ENCODE measurements at places on chromosomes 3 and 15.

DNA sequence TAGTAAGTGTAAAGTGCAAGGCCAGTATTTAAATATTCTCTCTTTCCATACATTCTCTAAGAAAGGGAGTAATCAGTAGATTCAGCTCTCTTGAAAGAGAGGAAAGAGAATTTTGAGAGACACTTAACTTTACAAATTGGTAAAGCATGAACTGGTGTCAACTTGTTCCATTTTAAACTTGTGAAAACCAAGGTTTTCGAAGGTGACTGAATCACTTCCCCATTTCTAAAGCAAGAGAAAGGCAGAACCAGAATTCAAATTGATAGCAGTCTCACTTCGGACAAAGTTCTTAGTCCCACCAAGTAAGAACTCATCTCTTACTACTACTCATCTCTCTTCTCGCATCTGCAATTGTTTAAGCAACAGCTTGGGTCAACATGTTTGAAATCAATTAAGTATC lies 22.4 kb downstream of the TJP1 start:
- DNase-seq = no peak

- no peak for DNase-seq
Observed at GRCh38 chr3:141178551-141178950, 53.1 kb upstream of the PXYLP1 start.

DNA sequence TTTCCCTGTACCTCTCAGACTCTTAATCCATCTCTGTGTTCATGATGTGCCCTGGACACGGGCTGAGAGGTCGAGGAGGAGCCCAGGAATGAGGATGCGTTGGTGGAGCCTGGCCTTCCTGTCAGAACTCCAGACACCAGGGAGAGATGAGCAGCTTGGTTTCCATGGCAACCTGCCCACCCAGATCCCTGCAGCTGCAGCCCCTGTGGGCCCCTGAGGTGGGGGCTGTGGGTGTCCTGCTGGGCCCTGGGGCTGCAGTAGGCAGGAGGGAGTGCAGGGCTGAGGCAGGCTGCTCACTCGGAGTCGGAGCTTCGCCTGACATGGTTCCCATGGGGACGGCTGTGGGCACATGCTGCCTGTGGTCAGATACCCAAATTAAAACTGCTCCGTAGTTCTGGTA lies 7.7 kb upstream of the SCN10A start:
- DNase-seq = no peak

GRCh38 chr3:106969596-106969995 lies 407.6 kb upstream of the CCDC54 start:
- DNase-seq = no peak

GRCh38 chr15:48617619-48618018 lies 27.9 kb downstream of the FBN1 start:
- DNase-seq = no peak

DNA sequence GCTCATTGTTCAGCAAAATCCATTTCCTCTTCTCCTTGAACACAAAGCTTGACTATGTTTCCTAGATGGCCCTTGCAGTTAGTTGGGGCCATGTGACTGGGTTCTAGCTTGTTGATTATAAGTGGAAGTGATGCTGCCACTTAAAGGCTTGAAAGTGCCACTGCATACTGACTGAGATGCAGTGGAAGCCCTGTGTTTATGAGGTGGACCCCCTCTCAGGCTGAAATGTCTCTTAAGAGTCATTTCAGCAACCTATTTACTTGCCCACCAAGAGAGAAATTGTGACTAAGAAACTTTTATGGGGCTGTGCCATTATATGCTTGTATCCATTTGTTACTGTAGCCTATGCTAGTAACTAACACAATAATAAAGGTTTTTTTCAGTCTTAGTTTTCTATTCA lies 8.4 kb upstream of the ANP32A start:
- peak; percentile 53 for DNase-seq

GRCh38 chr3:194158942-194159439 lies 23.0 kb downstream of the HES1 start:
- DNase-seq = no peak

- DNase-seq = no peak
Observed at GRCh38 chr15:66359740-66360139, 3.3 kb upstream of the TIPIN start.

GRCh38 chr3:49401766-49402165 lies 10.0 kb downstream of the RHOA start:
- DNase-seq = no peak

DNA sequence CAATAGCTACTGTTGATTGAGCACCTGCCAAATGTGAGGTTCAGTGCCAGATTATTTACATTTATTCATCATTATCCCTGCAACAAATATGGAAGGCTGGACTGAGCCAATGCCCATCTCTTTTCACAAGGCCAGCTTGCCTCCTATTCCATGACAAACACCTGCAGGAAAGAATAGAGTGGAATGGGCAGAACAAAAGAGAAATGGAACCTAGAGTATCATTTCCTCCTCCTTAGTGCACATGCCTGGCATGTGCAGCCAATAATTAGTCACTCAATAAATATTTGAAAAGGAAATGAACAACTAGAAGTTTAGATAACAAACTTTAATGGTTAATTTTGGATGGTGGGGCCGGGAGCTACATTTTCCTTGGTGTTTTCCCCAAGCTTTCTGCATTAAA lies 61.4 kb upstream of the MYRIP start:
- no peak for DNase-seq

- DNase-seq = no peak
Observed at GRCh38 chr3:29057326-29057725, 223.5 kb upstream of the RBMS3 start.

GRCh38 chr3:115699706-115700105 lies 76.4 kb downstream of the GAP43 start:
- DNase-seq = no peak

DNA sequence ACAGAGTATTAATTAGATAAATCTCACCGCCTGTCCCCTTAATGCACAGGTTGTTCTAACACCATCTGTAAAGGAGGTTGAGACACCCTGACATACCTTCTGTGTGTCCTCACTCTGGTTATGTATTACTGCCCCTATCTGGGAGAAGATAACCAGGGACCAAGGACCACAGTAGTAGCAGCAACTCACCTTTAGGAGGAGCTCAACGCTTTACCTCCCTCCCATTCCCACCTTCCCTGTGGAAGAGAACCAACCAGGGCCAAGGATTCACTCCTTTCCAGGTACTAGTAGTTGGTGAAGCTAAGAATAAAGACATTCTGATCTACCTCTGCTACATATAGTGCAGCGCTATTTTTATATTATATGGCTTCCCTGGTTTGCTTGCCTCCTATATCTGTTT lies 232.6 kb downstream of the MEX3B start:
- no peak for DNase-seq

GRCh38 chr15:77533578-77534430 lies 98.9 kb downstream of the LINGO1 start:
- DNase-seq = no peak

DNA sequence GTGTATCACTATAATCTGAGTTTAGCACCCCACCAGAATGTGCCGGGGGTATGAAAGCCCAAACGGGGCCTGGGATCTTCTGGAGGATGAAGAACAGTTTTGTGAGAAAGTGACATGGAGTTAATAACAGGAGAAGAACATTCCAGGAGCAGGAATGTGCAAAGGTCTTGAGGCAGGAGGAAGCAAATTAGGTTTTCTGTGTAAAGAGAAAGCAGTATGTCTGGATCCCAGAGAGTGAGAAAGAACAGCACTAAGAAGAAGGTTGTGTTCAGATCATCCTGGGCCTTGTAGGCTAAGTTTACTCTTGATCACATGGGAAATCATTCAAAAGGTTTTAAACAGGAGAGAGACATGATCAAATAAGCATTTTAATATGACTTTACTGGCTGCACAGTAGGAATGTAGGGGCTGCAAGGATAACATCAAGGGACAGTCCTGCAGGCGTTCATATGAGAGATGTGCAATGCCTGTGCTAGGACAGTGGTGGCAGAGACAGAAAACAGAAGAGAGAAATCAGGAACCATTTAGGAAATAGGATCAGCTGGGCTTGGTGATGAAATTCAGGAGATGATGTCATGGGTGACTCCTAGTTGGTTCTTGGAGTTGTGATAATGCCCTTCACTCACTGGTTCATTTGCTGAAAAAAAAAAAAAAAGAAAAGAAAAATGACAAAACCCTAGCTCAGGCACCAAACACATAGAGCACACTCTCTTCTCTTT lies 113.5 kb downstream of the TNIK start:
- no peak for DNase-seq

DNA sequence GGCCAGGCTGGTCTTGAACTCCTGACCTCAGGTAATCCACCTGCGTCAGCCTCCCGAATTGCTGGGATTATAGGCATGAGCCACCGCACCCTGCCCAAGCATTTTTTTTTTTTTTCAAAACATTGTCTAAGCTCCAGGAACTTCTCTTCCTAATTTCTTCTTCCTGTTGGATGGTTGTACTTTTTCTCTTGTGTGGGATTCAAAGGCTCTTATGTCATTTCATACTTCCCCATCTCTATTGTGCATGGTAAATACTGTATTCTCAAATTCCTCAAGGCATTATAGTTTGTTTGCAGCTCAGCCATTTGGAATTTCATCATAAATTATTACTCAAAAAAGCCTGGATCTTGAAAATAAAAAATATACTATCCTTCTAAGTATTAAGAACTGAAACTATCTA lies 199.1 kb upstream of the GADL1 start:
- DNase-seq = no peak

DNA sequence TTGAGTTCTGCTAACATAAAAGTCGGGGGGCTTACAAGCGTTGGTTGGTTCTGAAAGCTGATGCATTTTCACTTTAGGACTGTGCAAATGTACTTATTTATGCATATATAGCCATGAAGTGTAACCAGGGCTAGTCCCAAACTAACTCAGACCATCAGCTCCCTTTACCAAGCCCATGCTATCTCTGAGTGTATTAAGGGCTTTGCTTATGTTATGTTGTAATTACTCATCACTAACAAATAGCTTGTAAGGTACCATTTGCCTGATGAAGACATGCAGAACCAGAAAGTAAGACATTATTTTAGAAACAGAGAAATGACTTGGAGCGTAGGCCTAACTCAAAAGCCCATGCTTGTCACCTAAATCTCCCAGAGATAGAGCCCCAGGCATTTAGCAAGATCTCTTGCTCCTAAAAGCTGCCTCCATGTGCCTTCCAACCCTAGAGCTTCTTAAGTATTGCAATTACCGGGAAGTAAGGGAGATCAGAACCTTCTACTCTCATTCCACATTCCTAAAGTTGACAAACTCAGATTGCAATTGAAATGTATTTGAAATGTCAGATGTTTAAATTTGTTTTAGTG lies 362.9 kb upstream of the RBMS3 start:
- DNase-seq = no peak

DNA sequence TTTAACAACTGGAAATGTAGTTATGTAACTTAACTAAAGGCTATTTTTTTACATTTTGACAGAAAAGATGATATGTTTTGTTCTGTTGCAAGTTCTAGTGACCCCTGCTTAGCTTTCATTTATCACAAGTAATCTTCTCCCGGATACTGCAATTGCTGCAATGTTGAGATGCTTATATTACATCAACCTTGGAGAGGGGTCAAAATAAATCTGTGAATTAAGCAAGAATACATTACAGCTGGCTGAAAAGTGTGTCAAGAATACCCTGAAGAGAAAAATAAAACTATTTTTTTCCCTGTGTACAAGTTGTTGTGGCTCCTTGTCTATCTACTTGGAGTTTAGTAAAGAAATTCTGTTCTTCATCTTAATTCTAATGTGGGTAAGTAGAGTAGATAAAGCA lies 232.1 kb upstream of the GOLIM4 start:
- no peak for DNase-seq

DNA sequence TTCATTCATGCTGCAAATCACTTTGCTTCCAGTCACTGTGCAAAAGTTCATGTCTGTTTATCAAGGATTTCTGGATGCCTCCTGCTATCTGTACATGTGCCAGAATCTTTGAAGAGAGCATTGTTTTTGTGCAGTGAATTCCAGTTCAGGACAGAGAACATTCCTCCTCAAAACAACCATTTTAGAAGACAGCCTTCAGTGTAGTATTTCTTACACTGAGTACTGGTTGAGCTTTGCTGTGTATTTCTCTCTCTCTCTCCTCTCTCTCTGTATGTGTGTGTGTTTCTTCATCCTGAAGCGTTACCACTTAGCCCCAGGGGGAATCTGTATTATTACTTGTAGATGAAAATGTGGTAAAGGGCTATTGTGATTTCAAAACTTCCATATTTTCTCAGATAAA lies 123.8 kb upstream of the CHL1 start:
- DNase-seq = no peak

- DNase-seq = no peak
Observed at GRCh38 chr3:20990896-20991295, 760.1 kb downstream of the ZNF385D start.

DNA sequence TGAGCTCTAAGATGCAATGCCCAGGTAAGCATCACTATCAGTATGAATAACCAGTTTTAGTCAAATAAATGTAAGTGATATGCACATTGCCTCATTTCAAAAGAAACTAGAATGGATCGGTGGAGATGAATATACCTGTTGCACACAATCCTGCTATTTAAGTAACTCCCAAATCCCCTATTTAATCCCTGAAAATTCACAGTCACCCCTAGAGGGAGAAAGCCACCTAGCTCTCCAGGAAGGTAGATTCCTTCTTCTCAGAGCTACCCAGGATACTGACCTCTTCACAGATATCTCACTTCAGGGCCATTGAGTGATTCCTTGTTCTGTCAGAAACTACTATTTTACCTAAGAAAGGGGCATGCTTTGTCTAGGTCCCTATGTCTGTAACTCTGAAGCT lies 11.7 kb downstream of the LSAMP start:
- DNase-seq = no peak

DNA sequence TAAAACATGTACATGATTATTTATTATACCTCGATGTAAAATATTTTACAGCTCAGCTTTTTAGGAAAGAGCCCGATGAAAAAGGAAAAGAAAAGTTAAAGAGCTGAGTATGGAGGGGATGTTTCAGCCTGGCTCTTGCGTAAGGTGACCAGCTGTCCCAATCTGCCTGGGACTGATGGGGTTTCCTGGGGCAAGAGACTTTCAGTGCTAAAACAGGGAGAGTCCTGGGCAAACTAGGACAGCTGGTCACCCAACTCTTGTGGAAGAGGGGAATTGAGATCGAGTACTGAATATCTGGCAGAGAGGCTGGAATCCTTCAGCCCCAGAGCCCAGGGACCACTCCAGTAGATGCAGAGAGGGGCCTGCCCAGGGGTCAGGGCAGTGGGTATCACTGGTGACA lies 21.0 kb downstream of the DUOX2 start:
- DNase-seq = no peak

- no peak for DNase-seq
Observed at GRCh38 chr15:75235051-75235673, 23.0 kb upstream of the GOLGA6C start.

- no peak for DNase-seq
Observed at GRCh38 chr3:31891876-31892455, 89.1 kb downstream of the OSBPL10 start.

- no peak for DNase-seq
Observed at GRCh38 chr3:190811775-190812480, 50.6 kb downstream of the GMNC start.

- DNase-seq = no peak
Observed at GRCh38 chr3:146033950-146034349, 127.0 kb downstream of the PLOD2 start.

- DNase-seq = no peak
Observed at GRCh38 chr3:127675651-127676391, 3.1 kb downstream of the ABTB1 start.

- DNase-seq = no peak
Observed at GRCh38 chr15:101526442-101526841, 36.9 kb upstream of the PCSK6 start.

- DNase-seq = no peak
Observed at GRCh38 chr3:169350228-169350627, 313.3 kb downstream of the MECOM start.

Data from CD4-positive, alpha-beta T cell treated with Interleukin-12 subunit alpha and Interleukin-12 subunit beta, for 1 hour (primary cell).